ENCODE measurements at places on chromosomes 5 and 9. TPM values are rescaled to one million over a fixed set of nuclear protein-coding genes. Genes with fewer than 3 reads are reported as not detected.

PCSK1 gene
- total RNA-seq: not detected

GRCh38 chr9:130664251-130665028, at the start of gene PRDM12:
Gene PRDM12, plus strand, starts transcription at chr9:130664594. Its CDS starts 60 bp downstream, at chr9:130664654.
- peaks cover 8% of the 10 kb centered on the region for H3K4me1 ChIP-seq
- no peak within 1 kb of the TSS for H3K4me3 ChIP-seq
- H3K27me3 ChIP-seq: peaks cover 67% of the 10 kb centered on the region
- peaks cover 3% of the 10 kb centered on the region for H3K36me3 ChIP-seq

DNA sequence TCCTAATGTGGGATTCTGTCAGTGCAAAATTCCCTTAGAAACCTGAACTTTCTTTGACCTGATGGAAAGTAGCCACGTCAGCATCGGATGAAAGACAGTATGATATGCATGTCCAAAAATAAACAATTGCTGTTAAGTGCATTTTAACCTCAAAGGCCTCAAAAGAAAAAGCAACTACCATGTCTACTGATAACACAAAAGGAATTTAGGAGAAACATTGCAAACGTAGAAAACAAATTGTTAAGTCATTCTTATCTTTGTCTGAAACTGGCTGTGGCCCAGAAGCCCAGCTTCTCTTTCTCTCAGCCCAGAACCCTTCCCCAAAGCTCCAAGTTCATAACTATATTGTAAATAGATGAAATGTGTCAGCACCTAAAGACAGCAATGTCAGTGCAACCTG, 11.1 kb upstream of the LHFPL2 start:
- no peaks in the 10 kb centered on the region for H3K36me3 ChIP-seq
- H3K27ac ChIP-seq: no peak overlapping the region
- H3K27me3 ChIP-seq: peaks cover 32% of the 10 kb centered on the region
- no peak for DNase-seq
- no peaks in the 10 kb centered on the region for H3K4me1 ChIP-seq

DNA sequence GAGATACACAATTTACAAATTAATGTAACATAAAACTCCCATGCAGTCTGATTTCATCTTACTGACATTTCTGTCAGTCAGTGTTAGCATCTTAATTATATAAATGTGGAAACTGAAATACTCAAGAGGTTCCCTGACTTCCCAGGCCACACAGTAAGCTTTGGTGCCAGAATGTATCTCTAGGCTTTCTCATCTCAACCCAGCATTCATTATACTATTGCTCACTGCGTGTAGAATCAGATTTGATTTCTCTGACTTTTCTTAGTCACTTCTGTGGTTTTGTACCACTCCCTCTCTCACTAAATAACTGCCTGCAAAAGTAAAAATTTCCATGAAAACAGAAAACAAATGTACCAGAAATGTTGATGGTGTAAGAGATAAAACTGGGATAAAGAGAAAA, 31.7 kb upstream of the CDKN2B start:
- H3K27me3 ChIP-seq: peaks cover 44% of the 10 kb centered on the region
- H3K4me1 ChIP-seq: peaks cover 37% of the 10 kb centered on the region
- no peak for DNase-seq
- H3K4me3 ChIP-seq: no peak overlapping the region
- H3K36me3 ChIP-seq: no peaks in the 10 kb centered on the region
